Activated CD8-positive, alpha-beta T cell treated with anti-CD3 and anti-CD28 coated beads for 36 hours (primary cell): ENCODE measurements at places on chromosomes 6 and 20. TPM values are rescaled to one million over a fixed set of nuclear protein-coding genes. Genes with fewer than 3 reads are reported as not detected.

DNA sequence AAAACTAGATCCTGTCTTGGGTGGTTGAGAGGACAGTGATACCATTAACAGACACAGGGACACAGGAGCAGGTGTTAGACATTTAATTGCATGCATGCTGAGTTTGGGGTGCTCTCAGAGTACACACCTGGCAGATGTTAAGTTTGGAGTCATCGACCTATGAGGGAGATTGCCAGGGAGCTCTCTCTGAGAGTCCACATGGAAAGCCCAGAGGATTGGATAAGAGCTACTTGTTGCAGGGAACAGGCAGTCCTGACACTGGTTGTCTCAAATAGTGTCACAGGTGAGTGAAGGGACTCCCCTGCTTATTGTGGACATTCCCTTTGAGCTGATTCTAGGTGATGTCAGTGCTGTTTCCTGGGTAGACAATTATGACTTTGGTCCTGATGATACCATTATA, 3.1 kb downstream of the ATRN start:
- no peak overlapping the region for H3K27ac ChIP-seq
- no peaks in the 10 kb centered on the region for H3K27me3 ChIP-seq
- H3K4me3 ChIP-seq = no peak overlapping the region
- peak; percentile 12 for DNase-seq
- peaks cover 2% of the 10 kb centered on the region for H3K36me3 ChIP-seq

DNA sequence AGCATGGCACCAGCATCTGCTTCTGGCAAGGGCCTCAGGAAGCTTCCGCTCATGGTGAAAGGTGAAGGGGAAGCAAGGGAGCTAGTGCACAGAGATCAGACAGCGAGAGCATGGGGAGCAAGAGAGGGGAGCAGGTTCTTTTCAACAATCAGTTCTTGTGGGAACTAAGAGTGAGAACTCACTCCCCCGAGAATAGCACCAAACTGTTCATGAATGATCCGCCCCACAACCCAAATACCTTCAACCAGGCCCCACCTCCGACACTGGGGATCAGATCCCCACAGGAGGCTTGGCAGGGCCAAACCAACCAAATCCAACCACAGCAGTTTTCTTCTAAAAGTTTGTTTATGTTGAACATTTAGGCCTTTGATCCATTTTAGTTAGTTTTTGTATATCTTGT, 69.7 kb upstream of the BHLHE23 start:
- H3K36me3 ChIP-seq = no peaks in the 10 kb centered on the region
- no peak overlapping the region for H3K4me3 ChIP-seq
- DNase-seq = no peak

DAAM2 gene
- not detected for total RNA-seq

BCKDHB gene
- 17.8 TPM for total RNA-seq

DNA sequence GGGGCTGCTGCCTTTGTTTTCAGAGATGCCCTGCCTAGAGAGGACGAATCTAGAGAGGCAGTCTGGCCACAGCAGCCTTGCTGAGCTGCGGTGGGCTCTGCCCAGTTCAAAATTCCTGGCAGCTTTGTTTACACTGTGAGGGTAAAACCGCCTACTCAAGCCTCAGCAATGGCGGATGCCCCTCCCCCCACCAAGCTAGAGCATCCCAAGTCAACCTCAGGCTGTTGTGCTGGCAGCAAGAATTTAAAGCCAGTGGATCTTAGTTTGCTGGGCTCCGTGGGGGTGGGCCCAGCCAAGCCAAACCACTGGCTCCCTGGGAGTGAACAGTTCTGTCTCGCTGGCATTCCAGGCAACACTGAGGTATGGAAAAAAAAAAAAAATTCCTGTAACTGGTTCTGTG, 970.9 kb downstream of the TBC1D32 start:
- no peak overlapping the region for H3K27ac ChIP-seq
- no peak overlapping the region for H3K4me3 ChIP-seq
- H3K27me3 ChIP-seq = no peaks in the 10 kb centered on the region
- DNase-seq = no peak
- H3K36me3 ChIP-seq = no peaks in the 10 kb centered on the region

MACROD2 gene
- total RNA-seq = not detected

DNA sequence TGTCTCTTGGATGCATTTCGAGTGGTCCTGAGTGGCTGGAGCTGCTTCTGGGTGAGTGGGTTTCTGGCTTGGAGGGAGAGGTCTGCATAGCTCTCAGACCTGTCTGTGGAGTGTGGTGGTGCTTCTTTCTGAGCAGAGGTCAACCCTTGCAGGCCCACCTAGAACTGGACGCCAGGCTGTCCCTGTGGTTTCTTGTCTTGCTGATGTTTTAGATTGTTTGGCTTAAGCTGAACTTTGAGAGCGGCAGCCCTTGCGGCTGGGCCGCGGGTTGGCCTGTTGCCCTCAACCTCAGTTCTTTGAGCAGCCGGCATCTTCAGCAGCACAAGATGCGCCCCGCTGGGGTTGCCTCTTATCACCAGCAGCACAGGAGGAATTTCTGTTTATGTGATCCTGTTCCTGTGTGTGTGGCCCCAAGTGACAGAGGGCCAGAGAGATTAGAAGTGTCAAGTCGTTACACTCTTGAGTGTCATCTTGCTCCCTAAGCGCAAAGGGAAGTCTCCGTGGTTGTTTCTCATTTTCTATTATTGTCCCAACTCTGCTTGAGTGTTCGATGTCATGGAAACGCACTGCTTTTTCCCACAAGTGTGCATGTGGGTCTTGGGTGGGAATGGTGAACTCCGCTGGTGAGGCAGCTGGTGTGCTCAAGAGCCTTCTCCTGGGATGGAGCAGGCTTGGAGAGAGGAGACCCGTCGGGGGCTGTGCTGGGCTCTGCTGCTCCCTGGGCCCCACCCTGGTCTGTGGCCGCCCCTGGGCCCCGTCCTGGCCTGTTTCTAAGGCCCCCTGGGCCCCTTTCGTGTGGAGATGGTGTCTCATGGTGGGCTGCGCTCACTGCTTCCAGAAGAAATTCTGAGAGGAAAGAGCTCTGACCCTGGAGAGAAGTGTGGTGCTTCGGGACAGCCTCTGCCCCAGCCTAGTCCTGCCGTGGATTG, 20.1 kb upstream of the SLC22A1 start:
- DNase-seq = no peak
- peaks cover 16% of the 10 kb centered on the region for H3K4me1 ChIP-seq
- H3K4me3 ChIP-seq = no peak overlapping the region
- no peaks in the 10 kb centered on the region for H3K27me3 ChIP-seq
- H3K36me3 ChIP-seq = peaks cover 58% of the 10 kb centered on the region

DNA sequence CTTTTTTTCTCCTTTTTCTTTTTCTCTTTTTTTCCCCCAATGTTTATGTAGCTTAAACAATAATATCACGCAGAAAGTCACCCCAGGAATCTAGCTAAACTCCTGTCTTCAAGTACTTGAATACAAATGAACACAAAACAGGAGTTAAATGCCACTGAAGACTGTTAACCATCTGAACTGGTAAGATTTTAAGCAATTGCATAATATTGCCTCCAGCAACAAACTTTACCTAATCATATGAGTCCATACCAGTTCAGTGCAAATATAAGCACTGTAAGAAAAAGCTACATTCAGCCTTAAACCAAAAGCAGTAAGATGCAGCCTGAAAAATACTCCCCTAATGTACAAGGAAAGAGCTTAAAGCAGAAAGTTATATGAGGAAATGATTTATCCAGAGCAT, 173.9 kb upstream of the TFAP2D start:
- H3K36me3 ChIP-seq = no peaks in the 10 kb centered on the region
- no peak for DNase-seq
- H3K27me3 ChIP-seq = no peaks in the 10 kb centered on the region
- H3K27ac ChIP-seq = no peak overlapping the region
- no peak overlapping the region for H3K4me3 ChIP-seq

MROH8 gene
- total RNA-seq = 2.1 TPM

DNA sequence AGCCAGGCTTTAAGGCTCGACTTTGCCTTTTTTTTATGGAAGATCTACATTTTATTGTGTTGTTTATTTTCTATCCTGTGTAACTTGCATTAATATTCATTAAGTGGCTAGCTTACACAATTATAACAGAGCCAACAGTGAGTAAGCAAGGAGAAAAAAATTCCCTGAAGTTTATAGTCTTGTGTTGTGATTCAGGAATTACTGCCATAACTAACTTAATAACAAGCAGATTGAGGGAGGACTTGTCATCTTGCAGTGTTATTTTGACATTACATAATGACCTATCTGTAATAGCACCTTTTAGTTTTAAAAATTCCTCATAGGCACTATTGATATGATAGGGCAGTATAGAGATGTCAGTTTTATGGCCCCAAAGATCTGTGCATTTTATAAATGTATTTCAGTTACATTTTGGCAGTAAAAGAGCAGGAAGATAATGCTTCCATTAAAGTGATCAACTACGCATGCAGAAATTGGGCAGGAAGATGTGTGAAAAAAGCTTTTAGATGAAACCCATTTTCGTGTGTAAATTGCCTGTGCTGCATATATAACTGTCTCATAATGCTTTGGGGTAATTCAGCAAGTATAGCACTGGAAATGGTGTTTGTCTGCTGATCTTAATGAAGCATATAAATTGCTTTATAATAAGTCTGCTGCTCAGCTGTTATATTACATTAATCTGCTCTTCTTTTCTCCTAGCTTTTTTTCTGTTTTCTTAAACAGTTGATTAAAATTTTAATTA, 123.0 kb downstream of the SMAP1 start:
- no peak overlapping the region for H3K4me3 ChIP-seq
- H3K4me1 ChIP-seq = peaks cover 4% of the 10 kb centered on the region
- H3K27ac ChIP-seq = no peak overlapping the region
- no peaks in the 10 kb centered on the region for H3K27me3 ChIP-seq
- peaks cover 22% of the 10 kb centered on the region for H3K36me3 ChIP-seq

GRCh38 chr20:19990850-19991249, 26.3 kb upstream of the NAA20 start:
- H3K4me3 ChIP-seq = no peak overlapping the region
- DNase-seq = no peak
- no peak overlapping the region for H3K27ac ChIP-seq
- H3K27me3 ChIP-seq = peaks cover 11% of the 10 kb centered on the region

TOX2 gene
- total RNA-seq = 1.5 TPM

BPHL gene
- total RNA-seq = 9.5 TPM

DNA sequence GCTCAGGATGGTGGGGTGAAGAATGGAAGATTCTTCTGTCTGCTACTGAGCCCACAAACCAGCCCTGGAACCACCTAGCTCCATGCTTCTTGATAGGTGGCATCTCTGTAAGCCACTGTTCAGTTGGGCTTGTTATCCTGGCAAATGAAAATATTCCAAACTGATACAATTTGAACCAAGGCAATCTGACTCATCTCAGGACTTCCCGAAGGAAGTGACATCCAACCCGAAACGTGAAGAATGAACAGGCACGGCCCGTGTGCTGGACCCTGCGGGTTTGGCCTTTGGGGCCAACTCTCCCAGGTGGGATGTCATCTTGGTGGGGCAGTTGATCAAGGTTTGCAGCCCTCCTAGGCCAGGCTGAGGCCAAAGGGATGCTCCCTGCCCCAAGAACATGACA, 160.3 kb downstream of the PREX1 start:
- no peak overlapping the region for H3K27ac ChIP-seq
- H3K4me1 ChIP-seq = peaks cover 3% of the 10 kb centered on the region
- H3K36me3 ChIP-seq = peaks cover 42% of the 10 kb centered on the region
- H3K27me3 ChIP-seq = no peaks in the 10 kb centered on the region
- no peak for DNase-seq

DNA sequence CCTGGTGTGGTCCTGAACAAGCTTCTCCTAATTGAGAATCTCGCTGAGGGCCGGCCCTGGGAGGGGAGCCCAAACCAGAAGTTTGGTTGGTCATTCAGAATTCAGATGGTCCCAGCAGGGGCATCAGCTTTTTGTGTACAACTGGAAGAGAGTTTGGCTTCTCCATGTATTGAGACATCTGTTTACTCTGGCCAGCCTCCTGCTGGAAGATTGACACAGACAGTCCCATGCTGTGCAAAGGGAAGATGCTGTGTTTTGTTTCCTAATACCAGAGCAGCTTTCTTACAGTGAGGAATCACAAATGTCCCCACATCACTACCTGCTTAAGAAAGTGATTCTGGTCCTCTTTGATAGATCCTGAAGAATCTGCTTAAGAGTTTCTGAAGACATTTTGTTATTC, 97.8 kb downstream of the PLEKHG1 start:
- no peaks in the 10 kb centered on the region for H3K27me3 ChIP-seq
- no peaks in the 10 kb centered on the region for H3K36me3 ChIP-seq
- no peak overlapping the region for H3K27ac ChIP-seq
- no peaks in the 10 kb centered on the region for H3K4me1 ChIP-seq
- no peak overlapping the region for H3K4me3 ChIP-seq

GRCh38 chr6:170008294-170008785, 256.9 kb downstream of the ERMARD start:
- H3K4me3 ChIP-seq = no peak overlapping the region
- H3K27ac ChIP-seq = no peak overlapping the region
- no peaks in the 10 kb centered on the region for H3K27me3 ChIP-seq
- peaks cover 8% of the 10 kb centered on the region for H3K4me1 ChIP-seq
- peaks cover 6% of the 10 kb centered on the region for H3K36me3 ChIP-seq

DNA sequence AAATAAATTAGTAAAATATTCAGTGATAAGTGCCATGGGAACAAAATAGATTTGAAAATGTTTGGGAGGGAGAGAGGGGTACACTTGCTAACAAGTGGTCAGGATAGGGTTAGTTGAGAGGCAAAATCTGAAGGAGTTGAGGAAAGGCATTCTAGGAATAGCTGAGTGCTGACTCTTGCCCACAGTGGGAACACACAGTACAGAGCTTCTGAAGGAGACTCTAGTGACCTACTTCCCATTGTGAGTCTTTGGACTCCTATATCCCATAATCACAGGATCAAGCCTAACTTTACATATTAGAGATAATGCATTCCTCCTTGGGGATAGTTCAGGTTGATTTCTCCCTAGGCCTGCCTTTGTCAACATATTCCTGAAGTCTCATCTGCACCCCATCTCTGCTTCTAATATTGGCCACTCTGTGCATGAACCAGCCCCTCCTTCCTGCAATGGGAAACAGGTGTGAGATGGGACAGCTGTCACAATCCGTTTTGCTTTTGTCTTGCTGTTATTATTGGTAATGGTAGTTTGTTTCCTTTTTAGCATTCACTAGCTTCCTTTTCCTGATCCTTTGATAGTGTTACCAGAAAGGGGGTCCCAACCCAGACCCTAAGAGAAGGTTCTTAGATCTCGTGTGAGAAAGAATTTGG, 2.6 kb upstream of the TRIM38 start:
- no peak for DNase-seq
- peak overlapping the region; percentile 94 for H3K27ac ChIP-seq
- H3K36me3 ChIP-seq = peaks cover 28% of the 10 kb centered on the region
- peaks cover 54% of the 10 kb centered on the region for H3K4me1 ChIP-seq
- no peaks in the 10 kb centered on the region for H3K27me3 ChIP-seq

SMPD2 gene
- total RNA-seq = 8.7 TPM

DNA sequence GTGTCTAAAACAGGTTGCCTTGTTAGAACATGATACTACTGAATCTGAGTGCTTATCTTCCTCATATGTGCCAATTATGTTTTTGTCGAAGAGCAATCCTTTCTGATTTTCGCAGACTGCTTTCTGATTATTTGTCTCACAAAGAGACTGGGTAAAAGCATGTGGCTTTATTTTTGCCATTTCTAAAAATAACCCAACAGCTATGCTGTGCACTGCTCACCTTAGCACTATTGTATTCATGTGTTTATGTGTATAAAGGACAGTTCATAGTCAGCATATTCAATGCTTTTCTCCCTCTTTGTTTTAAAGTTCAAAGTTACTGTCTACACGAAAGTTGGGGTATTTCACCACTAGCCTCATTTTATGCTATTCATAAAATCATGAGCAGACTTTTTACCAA, 127.0 kb downstream of the SGK1 start:
- H3K27ac ChIP-seq = no peak overlapping the region
- peaks cover 8% of the 10 kb centered on the region for H3K4me1 ChIP-seq
- no peak overlapping the region for H3K4me3 ChIP-seq
- H3K36me3 ChIP-seq = no peaks in the 10 kb centered on the region
- H3K27me3 ChIP-seq = no peaks in the 10 kb centered on the region
- DNase-seq = no peak

FAM217A gene
- total RNA-seq = not detected

BTNL2 gene
- total RNA-seq = not detected

GRCh38 chr6:129029778-129030177, 146.8 kb downstream of the LAMA2 start:
- H3K36me3 ChIP-seq = no peaks in the 10 kb centered on the region
- no peak overlapping the region for H3K27ac ChIP-seq
- no peak for DNase-seq
- no peak overlapping the region for H3K4me3 ChIP-seq
